ENCODE measurements at places on chromosomes 1 and 21.

DNA sequence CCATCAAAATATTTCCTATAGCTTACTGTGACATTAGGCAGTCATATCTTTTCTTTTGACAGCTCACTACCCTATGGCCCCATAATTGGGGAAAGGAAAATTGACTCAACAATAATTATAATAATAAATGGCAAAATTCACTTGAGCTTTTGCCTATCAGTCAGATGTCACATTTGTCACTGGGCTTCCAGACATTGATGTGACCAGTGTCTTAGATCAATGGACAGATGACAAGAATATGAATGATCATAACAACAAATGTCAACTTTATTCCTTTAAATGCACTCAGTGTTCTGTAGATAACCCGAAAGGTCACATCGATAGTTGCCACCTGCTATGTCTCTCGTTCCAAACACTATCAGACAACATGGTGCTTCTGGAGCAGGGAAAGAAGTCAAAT lies 266.7 kb downstream of the GPATCH2 start:
- no peak for DNase-seq

DNA sequence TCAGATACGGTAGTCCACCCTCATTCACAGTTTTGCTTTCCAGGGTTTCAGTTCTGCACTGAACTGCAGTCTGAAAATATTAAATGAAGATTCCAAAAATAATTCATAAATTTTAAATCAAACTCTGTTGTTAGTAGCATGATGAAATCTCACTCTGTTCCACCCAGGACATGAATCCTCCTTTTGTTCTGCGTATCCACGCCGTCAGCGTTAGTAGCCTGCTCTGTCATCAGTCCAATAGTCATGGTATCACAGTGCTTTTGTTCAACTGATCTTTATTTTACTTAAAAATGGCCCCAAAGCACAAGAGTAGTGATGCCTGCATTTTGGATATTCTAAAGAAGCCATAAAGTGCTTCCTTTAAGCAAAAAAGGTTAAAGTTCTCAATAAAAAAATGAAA lies 23.9 kb downstream of the CHD1L start:
- no peak for DNase-seq

DNA sequence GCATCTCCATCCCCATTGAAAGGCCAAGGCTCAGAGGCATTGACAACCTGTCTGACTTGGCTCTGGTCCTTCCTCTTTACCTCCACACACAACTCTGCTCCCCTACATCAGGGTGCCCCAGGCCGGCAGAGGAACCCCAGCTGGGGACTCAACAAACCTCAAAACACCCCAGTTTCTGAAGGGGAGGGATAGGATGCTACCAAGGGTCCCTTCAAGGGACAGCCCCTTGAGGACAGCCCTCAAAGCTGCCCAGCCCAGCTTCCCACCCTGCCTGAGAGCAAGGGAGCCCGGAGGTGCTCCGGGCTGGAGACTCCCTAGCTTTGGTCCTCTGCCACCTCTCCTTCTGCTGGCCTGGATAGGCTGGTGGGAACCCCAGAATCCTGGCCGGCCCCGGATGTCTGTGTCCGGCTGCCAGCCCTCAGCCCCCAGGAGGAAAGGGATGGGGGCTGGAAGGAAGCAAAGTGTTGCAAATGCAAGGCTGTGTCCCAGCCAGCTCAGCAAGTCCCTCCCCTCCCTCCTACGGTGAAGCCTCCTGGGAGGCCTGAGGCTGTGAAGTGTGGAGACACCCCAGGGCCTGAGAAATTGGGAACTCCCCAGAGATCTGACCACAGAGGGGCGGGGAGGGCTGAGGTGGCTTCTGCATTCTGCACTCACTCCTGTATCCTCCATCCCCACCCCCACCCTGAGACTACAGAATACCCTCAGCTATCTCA lies 1.1 kb upstream of the MARCKSL1 start:
- no peak for DNase-seq

GRCh38 chr1:168227620-168228019 lies 1.8 kb downstream of the SFT2D2 start:
- no peak for DNase-seq

GRCh38 chr1:224782281-224783000 lies 147.0 kb upstream of the DNAH14 start:
- no peak for DNase-seq

All from NCI-H1092 (cell line).